ENCODE measurements at places on chromosomes 4 and X. TPM values are rescaled to one million over a fixed set of nuclear protein-coding genes. Genes with fewer than 3 reads are reported as not detected.

Gene PIM2
- 648 TPM for total RNA-seq

Gene ADAM29
- total RNA-seq: not detected

Gene TRPC3
- total RNA-seq: 2.0 TPM

Gene SCML2
- total RNA-seq: 4.6 TPM

Gene NCAPG
- 70.2 TPM for total RNA-seq

Gene SHISA3
- 0.72 TPM for total RNA-seq

Gene ZGRF1
- 43.0 TPM for total RNA-seq

Gene PPP1R2C
- not detected for total RNA-seq

Gene TLR1
- total RNA-seq: 4.0 TPM

Gene NMU
- not detected for total RNA-seq

Gene EMCN
- total RNA-seq: not detected

DNA sequence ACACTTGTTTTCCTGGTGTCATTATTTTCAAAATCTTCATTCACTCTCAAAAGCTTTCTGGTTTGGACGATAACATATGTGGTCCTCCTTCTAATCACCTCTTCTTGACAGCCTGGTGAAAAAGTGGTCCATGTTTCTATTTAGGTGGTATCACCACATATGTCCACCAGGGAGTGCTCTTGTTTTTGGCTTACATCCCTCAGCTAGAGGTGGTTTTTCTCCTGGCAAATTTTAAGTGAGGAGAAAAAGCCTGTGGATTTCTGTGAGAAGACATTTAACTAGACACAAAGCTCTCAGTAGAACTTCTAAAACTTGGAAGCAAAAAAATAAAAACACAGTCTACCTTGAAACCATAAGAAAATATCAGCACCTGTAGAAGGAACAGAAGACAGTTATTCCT lies 58.0 kb upstream of the FRMPD4 start:
- DNase-seq: no peak

DNA sequence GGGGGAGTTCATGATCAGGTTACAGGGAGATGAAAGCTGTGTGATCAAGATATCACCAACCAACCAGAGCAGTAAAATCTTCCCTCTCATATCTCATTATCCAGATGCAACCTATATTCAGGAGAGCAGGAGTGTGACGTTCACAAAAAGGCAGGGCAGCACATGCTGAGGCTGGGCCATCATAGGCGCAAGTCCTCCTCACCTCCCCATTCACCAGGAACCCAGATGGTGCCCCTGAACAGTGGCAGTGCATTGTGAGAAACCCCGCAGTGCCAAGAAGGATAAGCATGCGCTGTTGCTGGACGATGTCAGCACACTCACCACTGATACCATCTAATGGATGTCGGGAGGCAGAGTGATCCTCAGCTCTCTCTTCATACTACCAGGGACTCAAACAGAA lies 170.9 kb downstream of the COL25A1 start:
- DNase-seq: no peak

GRCh38 chrX:82757614-82758013 lies 750.5 kb upstream of the POU3F4 start:
- no peak for DNase-seq

- DNase-seq: no peak
Measured at GRCh38 chr4:88757776-88758175, 60.1 kb upstream of the NAP1L5 start.

DNA sequence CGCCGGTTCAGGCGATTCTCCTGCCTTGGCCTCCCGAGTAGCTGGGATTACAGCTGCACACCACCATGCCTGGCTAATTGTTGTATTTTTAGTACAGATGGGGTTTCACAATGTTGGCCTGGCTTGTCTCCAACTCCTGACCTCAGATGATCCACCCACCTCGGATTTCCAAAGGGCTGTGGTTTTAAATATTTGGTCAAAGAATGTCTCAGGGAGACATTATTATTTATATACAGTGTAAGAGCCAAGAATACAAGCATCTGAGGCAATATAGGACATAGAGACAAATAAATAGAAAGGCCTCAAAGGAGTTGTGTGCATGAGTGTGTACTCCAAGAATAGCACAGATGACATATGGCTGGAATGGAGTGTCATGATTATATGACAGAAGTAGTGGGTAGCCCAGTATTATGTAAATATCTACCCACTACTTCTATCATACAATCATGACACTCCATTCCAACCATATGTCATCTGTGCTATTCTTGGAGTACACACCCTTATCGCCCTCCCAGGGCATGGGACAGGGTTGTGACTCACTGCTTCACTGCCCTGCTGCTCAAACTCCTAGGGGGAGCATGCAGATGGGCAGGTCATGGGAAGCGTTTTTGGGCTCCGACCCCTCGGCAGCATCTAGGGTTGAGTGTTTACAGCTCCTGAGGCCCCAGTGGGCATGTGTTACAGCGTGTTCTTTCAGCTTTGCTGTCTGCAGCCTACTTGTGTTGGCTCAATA lies 1649.8 kb upstream of the PCDH10 start:
- no peak for DNase-seq

- no peak for DNase-seq
Measured at GRCh38 chr4:80903020-80903419, 127.5 kb upstream of the BMP3 start.

DNA sequence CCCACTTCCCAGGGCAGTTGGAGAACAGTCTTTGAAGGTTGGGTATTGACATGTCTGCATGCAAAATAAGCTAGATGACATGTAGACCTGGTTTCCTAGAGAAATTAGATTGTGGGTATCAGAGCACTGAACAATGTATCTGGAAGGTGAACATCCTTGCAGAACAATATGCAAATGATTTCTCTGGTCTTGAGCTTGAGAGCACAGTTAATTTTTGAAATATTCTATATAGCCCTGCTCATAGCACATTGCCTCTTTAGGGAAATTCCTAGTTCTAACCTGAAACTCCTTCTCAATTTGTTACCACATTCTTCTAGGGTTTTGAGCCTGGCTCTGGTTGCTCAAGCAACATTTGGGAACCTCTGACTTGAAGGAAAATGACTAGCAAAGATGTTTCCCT lies 41.6 kb upstream of the LAS1L start:
- DNase-seq: no peak

DNA sequence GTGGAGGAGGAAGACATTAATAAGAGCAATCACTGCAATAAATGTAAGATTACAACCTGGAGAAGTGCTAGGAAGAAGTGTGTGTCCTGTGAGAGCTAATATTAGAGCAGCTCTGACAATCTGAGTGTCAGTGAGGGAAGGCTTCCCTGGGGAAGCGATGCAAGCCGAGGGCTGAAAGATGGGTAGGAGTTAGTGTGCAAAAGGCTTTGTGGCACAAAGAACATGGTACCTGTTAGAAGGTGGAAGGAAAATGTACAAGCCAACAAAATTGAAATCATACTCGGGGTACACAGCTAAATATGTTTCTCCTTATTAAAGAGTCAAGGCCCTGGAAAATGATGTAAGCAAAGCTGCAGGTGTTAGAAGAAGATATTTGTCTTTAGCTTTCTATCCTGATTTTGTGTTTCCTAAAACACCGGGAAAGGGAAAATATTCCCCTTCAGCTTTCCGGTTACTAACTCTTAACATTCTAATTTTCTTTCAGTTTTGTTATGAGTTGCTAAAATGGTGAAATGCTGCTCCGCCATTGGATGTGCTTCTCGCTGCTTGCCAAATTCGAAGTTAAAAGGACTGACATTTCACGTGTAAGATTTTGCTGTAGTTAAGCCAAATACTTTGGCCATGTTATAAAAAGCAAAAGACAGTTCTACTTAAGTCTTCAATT lies 808 bp downstream of the THAP6 start:
- peak; percentile 20 for DNase-seq

- DNase-seq: no peak
Measured at GRCh38 chrX:120223374-120223773, 27.2 kb upstream of the ZBTB33 start.

GRCh38 chr4:180356766-180357165 lies 1886.4 kb upstream of the TENM3 start:
- DNase-seq: no peak

DNA sequence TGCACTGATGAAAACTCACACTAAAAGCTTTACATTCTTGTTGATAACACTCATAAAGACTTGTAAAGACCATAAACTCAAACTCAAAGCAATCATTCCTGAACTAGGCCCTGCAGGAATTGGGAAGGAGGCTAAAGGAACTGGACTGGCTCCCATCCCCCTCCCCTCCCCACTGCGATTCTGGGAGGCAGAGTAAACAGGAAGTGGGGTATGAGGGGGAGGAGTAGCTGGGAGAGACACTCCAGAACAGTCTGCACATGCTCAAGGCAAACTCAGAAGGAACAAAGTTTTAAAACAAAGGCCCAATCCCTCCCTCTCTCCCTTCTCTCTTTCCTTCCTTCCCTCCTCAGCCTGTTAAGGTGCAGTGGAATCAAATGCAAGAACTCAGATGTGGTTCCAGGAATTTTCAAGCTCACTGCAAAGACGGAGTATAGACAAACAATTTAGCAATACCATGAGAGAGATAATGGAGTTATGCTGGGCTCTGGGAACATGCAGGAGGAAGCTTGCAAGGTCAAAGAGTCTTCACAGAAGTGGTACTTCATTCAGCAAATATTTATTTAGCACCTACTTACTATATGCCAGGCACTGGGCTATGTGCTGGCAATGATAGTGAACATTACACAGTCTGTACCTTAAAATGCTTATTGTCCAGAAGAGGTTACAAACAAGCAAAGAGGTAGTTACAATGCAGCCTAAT lies 15.9 kb downstream of the MID1IP1 start:
- DNase-seq: no peak

DNA sequence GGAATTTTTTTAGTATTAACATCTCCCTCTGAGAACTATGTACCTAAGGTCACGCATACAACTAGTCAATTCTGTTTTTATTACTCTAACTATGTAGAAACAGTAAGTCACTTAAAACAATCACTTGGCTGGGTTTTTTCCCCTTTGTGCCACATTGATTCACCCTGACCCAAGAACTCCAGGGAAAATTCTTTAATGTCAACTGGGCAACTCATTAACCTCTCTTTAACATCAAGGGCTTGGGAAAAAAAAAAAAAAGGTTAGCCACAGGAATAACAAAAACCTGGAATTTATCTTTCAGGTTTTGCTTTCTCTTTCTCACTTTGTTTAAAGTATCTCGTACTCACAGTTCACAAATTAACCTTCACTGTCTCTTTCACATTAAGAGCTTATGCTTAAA lies 8.1 kb downstream of the RPL9 start:
- no peak for DNase-seq

DNA sequence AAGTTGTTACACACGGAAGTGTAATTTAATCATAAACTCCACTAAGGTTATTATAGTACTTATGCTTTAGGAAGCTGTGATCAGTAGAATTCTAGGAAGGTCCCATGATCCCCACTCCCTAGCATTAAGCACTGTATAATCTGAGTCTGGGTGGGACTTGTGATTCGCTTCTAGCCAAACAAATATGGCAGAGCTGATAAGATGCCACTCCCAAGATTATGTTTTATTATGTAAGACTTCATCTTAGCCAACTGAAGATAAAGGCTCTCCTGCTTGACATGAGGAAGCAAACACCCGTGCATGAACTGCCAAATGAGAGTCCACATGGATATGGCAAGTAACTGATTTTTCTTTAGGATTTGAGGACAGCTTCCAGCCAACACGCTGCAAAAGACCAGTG lies 186.4 kb upstream of the NDST3 start:
- no peak for DNase-seq

GRCh38 chr4:4386296-4386735 lies 586 bp upstream of the NSG1 start:
- peak; percentile 31 for DNase-seq

DNA sequence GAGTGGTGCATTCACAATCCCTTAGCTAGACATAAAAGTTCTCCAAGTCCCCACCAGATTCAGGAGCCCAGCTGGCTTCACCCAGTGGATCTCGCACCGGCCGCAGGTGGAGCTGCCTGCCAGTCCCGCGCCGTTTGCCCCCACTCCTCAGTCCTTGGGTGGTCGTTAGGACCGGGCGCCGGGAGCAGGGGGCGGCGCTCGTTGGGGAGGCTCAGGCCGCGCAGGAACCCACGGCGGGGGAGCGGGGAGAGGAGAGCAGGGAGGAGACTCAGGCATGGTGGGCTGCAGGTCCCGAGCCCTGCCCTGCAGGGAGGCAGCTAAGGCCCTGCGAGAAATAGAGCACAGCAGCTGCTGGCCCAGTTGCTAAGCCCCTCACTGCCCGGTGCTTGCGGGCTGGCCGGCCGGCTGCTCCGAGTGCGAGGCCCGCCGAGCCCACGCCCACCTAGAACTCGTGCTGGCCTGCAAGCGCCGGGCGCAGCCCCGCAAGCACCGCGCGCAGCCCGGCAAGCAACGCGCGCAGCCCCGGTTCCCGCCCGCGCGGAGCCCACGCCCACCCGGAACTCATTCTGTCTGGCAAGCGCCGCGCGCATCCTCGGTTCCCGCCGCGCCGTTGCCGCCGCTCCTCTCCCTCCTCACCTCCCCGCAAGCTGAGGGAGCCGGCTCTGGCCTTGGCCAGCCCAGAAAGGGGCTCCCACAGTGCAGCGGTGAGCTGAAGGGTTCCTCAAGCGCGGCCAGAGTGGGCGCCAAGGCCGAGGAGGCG lies 153.5 kb downstream of the SLC7A11 start:
- no peak for DNase-seq

DNA sequence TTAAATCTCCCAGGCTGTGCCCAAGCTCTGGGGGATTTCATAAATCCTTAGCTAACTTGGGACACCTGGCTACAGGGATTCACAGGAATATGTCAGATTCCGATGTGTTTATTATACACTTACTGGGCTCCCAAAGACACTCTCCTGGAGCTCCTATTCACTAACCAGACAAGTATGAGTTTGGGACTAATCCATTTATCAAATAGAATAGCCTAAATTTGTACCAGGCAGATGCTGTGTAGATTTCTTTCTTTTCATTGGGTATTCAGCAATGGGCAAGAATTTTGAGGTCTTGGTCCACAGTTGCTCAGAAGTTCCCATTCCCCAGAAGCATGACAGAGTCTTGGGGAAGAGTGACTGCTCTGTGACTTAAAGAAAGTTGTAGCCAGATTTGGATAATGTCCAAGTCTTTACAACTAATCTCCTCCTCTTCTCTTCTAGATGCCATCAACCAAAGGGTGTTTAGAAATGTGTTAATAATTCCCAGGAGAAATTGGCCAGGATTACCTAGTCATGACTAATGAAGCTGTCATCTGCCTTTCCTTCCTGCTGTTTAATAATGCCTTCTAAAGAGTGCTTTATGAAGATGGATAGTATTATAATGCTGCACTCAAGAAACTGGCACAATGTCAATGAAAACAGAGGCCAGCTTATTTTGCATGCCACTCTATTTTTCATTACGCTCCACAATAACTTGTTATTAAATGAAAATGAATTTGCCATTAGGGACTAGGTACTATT lies 120.9 kb downstream of the CHIC2 start:
- DNase-seq: no peak

- no peak for DNase-seq
Measured at GRCh38 chr4:19399001-19399400, 852.7 kb upstream of the SLIT2 start.

GRCh38 chrX:16999275-16999674 lies 52.8 kb downstream of the REPS2 start:
- no peak for DNase-seq

DNA sequence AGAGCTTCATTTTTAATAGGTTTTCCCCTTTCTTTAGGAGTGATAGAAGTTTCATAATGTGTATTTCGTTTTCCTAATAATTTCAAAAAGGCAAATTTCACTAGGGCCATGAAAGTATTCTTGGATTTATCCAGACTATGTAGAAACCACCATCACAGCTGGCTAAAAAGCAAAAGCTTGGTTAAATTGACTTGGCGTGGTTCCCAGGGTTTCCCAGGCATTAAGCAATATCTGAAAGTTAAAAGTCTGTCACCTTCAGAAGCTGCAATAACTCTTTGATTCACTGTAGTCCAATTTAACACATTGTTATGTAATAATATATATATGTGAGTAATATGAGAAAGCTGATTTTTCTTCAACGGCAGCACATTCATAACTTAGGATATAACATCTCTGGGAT lies 38.3 kb downstream of the NDNF start:
- DNase-seq: no peak
